ENCODE measurements at places on chromosomes 5 and 9.

DNA sequence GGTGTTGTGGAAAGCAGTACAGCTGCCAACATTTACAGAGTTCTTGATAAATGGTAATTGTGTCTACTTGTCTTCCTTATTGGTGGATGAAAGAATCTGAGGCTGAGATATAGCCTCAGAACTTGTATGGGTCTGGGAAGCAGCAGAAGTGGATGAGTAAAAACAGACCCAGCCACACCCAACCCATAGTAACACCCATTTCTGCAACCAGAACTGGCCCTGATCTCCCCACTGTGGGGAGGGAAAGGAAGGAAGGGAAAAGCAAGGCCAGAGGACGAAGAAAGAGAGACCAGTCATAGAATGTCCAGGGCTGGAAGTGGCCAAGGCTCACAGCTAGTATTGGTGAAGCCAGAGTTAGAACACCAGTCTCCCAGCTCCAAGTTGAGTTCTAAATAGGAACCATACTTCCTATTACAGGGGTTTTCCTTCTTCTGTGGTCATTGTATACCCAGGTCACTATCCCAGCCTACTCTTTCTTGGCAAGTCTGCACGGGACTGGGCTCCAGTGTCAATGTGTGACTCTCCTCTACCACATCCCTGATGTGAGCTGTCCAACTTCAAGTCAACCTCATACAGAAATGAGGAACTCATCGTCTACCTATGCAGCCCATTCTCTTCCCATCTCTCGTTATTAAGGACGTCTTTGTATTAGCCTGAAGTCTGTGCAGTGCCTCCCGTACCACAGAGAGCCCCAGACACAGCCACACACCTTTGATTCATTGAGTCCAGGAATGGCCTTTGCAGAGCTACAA is 35.9 kb downstream of the ITK start:
- no peak for DNase-seq

DNA sequence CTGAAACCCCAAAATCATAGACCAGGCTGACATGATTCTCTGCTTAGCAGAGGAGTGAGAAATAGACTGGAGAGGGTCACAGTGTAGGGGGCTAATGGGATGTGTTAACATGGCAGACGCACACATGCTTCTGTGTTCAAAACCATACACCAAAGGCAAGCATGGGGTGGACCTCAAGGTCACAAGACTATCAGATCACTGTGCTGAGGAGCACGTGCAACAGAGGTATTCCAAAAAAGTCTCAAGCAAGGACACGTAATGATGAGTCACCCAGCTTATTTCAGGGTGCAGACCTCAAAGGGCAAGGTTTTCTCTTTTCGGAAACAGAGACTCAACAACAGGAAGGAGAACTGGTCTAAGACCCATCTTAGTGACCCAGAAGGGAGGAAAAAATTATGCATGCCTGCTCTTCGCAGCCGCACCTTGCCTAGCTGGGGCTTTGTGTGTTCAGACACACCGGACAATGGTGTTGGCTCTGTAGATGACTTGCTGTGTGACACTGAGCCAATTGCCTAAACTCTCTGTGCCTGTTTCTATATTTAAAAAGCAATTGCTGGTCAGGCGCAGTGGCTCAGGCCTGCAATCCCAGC is 20.3 kb downstream of the WHRN start:
- no peak for DNase-seq

- DNase-seq = no peak
Measured at GRCh38 chr5:126920291-126920690, 110.1 kb downstream of the MARCHF3 start.

DNA sequence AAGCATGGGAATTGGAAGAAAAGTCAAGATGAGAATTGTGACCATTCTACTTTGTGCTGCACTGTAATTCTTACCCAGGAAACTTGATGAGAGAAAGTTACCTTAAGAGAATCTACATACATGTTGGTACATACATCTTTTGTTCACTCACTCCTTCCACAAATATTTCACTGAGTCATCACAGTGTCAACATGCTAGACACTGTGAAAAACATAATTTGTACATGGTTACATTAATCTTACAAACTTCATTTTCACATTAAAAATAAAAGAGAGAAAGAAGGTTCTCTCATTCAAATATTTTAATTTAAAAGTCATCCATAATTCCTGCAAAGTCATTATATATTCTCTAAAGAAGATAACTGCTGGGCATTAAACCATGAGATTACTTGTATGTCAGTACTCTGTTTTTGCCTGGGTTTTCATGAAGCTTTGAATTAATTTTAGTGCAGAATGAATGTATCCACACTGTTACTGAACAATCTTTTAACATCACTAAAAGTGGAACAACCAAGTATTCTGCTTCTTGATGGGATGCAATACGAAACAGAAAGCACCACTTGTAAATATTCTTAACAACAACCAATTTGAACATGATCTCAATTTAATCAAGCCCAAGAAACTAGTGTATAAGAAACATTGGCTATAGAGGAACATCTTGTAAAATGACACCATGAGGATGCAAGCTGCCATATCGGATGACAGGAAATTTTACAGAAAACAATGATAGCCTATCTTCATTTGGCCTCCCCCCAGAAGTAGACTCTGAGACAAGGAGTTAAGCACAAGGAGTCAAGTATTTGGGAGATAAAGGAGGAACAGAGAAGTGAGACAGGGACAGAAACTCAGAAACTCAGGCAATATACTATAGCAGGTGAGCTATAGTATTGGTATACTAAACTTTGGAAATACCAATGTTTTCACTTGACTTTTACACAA is 28.4 kb downstream of the ERP44 start:
- no peak for DNase-seq

DNA sequence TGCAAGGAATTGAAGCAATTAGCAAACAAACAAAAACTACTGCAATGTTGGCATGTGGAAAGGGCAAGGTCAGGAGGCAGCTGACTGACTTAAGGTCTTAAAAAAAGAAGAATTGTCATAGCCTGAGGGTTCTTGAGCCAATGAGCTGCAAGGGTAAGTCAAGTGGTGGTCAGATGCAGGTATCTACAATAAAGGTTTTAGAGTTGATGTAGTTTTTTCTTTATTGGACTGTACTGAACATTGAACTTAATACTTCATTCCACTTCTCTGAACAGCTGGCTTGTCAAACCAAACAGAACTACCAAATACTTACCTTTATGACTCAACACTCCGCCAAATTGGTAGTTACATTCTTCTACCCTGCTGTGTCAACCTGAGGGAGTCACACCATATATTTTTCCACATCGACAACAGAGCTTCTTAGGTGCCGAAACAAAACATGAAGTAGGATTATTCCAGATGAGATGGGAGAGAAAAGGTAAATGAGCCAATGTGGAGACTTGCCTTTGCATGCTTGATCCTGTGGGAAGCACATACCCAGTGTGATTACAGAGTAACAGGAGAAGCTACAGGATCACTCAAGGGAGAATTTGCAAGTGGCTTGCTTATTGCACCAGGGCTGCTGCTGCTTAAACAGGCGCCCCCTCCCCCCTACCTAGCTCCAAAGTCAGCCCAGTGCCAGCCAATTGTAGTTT is 35.3 kb downstream of the EQTN start:
- no peak for DNase-seq

DNA sequence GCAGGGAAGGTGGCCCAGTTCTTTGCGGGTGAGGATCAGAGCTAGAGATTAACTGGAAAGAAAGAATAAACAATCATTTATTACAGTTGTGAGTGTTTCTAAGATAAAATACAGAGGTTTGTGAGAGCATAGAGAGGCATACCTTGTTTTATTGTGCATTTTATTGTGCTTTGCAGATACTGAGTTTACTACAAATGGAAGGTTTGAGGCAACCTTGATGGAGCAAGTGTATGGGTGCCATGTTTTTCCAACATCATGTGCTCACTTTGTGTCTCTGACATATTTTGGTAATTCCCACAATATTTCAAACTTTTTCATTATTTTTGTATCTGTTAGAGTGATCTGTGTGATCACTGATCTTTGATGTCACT is 715 bp upstream of the C5orf34 start:
- DNase-seq = no peak

DNA sequence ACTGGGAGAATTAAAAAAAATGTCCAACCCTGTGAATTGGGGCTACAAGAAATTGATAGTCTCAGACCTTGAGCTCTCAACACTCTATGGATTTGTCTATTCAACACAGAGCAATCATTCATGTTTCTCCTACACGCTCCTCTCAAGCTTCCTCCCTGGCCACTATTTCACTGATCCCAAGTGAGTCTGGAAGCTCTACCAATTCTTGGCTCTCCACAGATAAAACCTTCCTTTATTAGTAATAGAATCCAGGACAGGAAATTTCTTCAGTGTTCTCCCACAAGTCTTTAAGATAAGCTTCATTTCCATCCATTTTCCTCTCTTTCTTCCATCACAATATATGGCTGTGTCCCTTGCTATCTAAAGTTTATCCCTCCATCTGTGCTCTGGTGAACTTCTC is 215.1 kb upstream of the PAPPA start:
- DNase-seq = no peak

DNA sequence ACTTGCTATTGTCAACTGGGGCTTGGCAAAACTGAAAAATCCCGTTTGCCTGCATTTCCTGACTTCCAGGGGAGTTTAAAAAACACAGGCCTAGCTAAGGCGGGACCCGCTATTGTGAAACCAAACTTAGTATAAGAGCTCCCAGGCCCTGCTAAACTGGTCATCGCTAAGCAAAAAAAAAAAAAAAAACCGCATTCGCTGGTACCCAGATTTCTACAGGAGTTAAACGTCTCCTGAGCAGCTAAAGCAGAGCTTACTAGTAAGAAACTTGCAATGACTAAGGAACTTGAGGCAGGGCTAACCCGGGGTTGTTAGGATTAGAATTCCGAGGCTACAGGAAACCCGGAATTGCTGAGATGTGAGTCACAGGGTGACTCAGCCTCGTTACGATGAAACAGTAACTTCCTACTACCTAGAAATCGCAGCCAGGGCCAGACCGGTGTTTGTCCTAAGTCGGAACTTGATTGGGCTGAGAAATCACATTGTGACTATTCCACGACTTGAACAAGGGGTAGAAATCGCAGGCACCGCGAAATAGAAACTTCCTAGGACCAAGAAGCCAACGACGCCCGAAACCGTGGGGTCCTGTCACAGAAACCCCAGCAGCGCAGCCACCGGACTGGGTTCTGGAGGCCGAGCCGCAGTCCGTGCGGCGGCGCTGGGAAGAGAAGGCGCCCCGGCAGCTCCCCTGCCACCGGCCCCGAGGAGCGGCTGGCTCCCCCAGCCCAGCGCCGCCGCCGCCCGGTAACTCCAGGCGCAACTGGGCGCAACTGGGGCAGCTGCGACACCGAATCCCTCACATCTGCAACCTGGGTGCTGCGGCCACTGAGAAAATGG is 89.4 kb downstream of the ANXA2R start:
- peak; percentile 96 for DNase-seq

DNA sequence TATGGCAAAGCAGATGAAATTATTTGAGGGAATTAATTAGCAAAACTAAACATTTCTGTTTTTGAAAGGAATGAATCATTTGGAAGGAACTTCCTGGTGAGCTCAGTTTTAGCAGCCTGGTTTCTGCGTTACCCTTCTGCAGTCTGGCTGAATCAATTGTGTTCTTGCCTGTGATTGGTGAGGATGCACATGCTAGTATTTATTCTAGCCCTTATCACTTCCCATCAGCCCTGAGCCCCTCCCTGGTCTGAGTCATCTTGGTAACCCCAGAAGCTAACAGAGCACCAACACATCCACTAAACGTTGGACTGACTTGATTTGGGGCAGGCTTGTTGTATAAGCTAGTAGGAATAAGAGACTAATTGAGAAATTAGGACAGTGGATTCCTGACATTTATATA is 6.6 kb downstream of the TJP2 start:
- DNase-seq = peak; percentile 94

- no peak for DNase-seq
Measured at GRCh38 chr5:6572825-6573380, 59.9 kb downstream of the NSUN2 start.

DNA sequence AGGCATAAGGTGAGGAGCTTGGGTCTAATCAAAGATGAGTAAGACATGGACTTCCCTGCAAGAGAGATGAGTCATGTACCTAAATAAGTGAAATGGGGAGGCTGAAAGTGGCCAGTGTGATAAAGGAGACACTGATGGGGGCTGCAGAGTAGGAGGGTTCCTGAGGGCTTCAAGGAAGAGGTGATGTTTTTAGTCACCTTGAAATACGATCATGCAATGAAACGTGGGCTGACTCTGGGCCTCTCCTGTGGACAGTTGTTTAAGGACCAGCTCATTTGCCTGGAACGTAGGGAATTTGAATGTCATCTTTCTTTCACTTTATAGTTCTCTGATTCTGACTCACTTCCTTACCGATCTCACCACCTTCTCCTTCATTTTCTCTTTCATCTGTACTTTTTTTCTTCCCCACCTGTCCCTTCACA is 49.6 kb upstream of the CPLX2 start:
- no peak for DNase-seq

DNA sequence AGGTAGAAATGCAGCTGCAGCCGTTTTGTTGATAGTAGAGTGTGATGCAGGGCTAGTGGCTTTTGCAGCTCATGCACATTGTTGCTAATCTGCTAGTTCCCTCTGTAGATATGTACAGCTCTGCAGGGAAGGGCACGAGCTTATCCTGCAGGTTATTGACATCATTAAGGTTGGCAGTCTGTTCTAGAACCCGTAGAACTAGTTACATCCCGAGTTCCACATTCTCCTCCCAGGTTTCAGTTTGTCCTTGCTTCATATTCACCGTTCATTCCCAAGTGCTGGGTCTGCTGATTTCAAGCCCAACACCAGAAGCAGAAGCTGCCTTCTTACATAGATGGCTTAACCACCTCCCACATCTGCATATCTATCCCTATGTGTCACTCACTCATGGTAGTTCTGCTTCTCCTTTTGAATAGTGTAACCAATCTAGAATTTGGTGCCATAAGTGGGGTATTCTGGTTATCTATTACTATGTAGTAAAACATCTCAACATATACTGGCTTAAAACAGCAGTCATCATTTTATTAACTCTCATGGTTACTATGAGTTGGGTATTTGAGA is 38.1 kb downstream of the CRHBP start:
- DNase-seq = no peak

DNA sequence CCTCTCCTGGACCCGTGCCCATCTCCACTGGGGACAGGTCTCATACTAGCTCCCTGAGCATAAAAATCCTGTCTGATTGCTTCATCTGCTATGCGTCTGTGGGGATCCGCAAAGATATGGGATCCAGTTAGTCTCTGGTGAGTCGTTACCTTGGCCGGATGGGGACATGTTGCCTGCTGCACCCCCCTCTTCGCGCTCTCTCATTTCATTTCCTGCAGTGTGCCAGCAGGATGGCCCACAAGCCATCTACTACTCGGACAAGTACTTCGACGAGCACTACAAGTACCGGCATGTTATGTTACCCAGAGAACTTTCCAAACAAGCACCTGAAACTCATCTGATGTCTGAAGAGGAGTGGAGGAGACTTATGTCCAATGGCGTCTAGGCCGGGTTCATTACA is 17.0 kb upstream of the CEP78 start:
- no peak for DNase-seq

GRCh38 chr5:122067390-122067789 is 10.7 kb downstream of the LOX start:
- DNase-seq = no peak

DNA sequence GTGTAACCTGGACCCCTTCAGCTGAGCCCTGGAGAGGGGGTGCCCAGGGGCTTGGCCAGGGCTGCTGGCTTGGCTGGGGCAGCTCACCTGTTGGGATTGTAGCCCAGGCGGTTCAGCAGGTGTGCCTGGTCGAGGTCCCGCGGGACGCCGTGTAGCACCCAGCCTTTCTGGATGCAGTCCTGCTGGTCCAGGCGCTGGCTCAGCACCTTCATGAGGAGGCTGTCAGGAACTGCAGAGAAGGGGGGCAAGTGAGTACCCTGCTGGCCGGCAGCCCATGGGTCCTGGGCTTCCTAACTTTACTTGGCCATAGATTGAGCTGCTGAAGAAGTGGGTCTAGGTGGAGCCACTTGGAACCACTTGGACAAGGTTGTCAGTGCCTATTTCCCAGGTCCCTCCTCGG is 85.5 kb downstream of the AK8 start:
- no peak for DNase-seq

Measured in amniotic stem cell (primary cell).